ENCODE measurements at places on chromosomes 1 and 21.

GRCh38 chr1:64474665-64475439 lies 4.9 kb downstream of the CACHD1 start:
- DNase-seq: no peak

DNA sequence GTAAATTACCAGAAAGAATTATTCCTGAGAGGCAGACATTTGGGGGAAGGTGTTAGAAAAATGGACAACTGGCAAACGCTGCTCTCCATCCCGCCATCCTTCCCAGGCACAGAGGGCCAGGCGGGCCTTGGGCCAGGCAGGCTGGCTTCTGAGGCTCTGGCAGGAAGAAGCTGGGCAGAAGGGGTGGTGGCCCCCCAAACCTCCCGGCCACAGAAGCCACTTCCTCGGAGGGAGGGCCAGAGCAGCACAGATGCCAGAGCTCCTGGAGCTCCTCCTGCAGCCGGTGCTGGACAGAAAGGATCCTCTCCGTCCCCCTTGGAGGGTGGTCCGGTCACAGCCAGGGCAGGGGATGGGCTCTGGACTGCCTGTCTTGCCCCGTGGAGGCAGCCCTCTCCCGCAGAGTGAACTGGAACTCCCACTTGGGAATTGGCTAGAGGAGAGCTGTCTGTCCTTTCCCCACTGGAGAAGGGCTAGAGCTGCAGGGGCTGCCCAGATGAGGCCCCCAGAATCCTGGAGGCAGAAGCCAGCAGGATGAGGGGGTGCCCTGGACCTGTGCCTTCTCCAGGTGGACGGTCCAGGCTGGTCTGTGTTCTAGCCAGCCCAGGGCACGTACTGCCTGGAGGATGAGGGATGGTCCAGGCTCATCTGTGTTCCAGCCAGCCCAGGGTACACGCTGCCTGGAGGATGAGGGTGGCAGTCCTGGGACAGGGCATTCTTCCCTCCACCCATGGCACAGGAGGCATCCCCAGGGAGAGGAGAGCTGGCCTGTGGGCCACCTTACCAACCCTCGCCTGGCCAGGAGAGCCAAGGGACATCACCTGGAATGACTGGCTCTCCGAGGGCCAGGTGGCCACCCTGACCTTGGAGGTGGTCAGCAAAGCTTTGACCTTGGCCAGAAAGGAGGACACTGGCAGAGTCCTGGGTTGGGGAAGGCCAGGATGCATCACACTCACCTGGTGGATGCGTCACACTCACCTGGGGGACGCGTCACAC lies 47.4 kb upstream of the ACTRT2 start:
- no peak for DNase-seq

GRCh38 chr1:29641921-29642320 lies 405.6 kb downstream of the PTPRU start:
- peak; percentile 40 for DNase-seq

- no peak for DNase-seq
Measured at GRCh38 chr1:182121787-182122186, 60.3 kb upstream of the ZNF648 start.

GRCh38 chr1:183287191-183287675 lies 101.2 kb downstream of the LAMC2 start:
- peak; percentile 85 for DNase-seq

DNA sequence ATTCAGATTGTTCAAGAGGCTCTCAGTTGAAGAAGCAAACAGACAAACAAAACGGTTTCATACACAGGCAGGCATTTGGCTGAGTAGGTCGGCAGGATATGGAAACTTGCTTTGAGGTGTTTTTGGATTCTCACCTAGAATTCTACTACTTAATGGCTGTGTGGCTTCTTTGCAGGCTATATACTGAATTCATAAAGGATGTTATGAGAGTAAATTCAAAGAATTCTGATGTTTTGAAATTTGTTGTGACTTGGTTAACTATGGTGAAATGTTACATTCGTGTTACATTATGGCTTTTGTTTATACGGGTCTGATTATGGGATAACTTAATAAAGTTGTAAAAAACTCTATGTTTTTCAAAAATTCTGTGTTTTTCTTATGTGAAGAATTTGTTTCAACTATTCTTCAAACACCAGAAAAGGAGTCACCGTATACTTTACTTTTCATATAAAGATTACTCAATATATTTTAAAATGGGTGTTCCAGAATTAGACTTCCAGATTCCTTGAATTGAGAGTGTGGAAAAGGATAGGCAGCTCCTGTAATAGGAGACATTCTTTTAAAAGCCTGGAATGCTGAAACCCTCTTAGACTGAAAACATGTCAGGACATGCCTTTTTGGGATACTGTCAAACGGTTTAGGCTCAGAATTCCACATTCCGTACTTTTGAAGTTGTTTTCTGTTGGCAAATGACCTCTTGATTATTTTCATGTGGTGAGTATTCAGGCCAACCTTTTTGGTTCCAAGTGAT lies 8.2 kb upstream of the IRF2BP2 start:
- DNase-seq: no peak

GRCh38 chr1:10497109-10497508 lies 22.4 kb downstream of the PEX14 start:
- DNase-seq: no peak

- no peak for DNase-seq
Measured at GRCh38 chr1:53051676-53052075, 10.3 kb upstream of the PODN start.

DNA sequence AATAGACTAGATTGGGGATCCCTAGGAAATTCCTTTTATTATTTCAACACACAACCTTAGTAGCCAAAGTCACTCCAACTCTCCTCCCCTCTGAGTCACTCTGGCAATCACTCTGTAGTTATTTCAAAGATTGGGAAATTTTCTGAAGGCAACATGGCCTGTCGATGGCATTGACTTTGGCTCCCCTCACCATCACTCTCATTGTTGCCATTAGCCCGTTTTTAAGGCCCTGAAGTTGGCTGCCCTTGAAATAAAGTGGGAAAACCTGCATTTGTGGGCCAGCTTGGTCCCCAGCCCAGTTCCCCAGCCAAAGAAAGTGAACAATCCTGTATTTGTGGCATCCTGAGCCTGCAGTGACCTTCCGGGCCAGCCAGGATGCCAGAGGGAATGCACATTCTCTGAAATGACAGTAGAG lies 52.5 kb downstream of the CDC7 start:
- no peak for DNase-seq

GRCh38 chr1:175314300-175314699 lies 121.7 kb upstream of the KIAA0040 start:
- no peak for DNase-seq

- DNase-seq: no peak
Measured at GRCh38 chr1:69710484-69711189, 142.9 kb downstream of the LRRC7 start.

- DNase-seq: peak; percentile 58
Measured at GRCh38 chr1:11541956-11542355, 63.0 kb downstream of the DISP3 start.

- no peak for DNase-seq
Measured at GRCh38 chr1:59143133-59143487, 153.8 kb upstream of the FGGY start.

DNA sequence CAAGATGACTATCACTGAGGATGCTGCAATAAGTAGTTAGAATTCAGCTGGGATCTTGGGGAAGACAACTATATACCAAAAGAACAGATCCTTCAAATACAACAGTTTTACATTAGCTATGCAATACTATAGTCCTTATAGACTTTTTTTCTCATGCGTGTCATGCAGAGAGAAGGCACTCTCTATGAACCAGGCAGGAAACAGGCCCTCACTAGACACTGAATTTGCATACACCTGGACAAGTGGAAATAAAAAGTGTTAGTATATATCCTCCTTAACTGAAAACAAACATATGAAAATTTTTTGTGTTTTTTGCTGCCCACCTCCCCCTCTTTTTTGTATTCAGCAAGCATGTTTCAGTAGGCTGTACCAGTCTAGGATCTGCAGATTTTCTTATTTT lies 29.9 kb downstream of the TMCO1 start:
- no peak for DNase-seq

DNA sequence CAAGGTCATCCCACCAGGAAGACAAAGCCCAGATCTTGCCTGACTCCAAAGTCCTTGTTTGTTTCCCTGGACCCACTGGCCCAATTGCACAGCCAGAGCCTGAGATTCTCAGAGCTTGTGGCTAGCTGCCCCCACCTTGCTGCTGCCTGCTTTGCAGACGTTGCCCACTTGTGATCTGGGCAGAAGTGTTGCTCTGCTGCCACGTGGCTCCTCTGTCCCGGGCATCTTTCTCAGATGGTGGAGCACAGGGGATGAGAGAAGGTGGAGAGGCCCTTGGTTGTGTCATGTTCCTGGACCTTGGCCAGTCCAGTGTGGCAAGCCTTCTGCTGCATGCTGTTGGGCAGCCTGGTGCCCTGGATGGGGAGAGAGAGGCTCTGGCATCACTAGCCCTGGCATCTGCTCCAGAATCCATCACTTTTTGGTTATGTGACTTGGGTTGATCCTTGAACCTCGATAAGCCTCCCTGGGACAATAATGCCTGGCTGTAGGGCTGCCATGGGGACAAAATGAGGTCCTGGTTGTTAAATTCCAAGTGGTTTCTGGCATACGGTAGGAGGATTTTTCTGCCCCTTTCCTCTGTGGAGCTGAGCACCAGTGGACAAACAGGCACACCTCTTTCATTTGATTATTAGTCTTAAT lies 1.5 kb upstream of the NR0B2 start:
- no peak for DNase-seq

DNA sequence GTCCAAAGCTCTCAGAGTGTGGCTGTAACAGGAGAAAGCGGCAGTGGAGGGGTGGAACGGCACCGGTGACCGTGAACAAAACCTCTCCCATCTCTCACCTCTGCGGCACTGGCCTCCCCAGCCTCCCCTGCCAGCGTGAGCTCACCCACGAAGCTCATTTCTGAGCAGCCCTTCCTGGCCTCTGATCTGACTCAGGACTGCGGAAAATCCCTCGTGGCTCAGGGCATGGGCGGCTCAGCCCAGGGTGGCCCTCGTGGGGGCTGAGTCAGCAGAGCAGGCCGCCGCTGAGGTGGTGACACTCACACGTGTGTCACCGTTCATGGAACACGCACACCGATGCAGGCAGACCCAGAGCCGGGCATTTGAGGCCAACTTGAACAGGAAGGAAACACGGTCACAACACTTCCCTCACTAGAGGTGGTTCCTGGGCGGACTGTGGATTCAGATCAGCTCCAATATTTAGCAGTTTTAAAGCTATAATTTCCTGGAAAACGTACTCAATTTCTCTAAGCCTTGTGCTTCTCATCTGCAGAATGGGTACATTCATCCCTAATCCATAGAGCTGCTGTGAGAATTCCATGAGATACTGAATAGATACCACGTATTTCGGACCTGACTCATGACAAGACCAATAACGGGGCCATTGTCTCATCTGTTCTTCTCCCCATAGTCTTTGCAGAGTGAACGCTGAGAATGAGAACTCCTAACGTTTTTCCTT lies 115.0 kb upstream of the TMPRSS2 start:
- peak; percentile 68 for DNase-seq

- no peak for DNase-seq
Measured at GRCh38 chr1:177561436-177561835, 390.7 kb downstream of the BRINP2 start.

DNA sequence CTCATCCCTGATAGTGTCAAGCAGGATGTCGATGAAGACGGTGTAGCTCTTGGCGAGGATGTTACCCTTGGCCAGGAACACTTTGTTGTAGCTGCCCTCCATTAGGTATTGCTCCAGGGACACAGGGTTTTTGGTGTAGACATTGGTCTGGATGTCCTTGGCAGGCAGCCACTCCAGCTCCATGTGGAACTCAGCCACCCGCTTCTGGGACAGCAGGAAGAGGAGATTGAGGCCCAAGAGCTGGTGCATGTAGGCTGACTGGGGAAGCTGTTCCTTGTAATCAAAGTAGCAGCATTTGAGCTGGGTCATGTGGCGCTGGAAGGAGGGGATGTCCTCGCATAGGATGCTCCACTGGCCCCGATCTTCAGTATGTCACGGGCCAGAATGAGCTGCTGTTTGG lies 9.5 kb downstream of the IL6R start:
- peak; percentile 79 for DNase-seq

DNA sequence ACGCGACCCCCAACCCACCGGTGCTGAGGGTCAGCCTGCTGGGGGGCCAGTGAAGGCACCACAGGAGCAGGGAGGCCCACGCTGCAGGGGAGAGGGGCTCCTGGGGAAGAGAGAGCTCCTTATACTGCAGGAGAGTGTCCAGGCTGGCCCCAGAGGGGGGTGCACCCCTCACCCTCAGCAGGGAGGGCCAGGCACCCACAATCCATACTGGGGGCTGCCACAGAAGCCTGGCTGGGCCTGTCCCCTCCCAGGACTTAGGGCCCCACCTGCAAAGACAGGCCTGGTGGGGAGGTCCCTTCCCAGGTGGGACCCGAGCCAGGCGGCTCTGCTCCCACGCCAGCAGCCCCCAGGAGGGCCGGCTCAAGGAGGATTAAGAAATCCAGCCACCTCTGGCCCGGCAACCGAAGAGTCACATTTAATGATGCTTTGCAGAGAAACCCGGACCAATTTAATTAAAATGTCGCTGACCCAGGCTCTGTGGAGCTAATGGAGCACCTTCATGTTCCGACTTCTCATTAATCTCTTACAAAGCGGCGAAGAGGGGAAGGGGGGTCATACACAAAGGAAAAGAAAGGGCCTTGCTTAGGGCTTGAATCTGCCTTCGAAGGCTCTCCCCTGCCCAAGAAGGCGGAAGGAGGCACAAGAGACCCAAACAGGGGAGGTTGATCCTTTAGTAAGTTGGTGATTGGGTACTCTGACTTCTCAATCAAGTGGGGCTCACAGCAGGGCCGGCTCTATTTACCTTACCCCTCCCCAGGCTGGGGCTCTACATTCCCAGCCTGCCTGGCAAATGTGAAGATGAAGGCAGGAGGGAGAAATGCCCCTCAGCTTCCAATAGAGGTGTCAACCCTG lies 25.0 kb downstream of the WNT9A start:
- DNase-seq: no peak

DNA sequence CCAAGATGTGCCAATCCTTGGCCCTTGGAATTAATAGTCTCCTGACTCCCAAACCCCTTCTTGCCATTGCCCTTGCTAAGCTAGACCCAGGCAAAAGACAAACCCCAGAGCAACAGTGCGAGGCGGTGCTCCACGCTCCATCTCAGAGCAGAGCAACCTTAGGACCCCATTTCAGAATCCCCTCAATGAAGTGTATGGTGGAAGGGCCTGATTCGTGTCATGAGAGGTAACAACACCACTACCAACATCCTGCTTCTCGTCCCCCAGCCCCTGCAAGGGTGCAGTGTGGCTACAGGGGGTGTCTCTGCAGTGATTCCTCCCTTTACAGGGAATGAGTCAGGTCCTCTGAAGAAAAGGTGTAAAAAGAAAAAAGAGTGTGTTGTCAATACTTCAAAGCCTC lies 103.9 kb upstream of the IRF2BP2 start:
- no peak for DNase-seq

DNA sequence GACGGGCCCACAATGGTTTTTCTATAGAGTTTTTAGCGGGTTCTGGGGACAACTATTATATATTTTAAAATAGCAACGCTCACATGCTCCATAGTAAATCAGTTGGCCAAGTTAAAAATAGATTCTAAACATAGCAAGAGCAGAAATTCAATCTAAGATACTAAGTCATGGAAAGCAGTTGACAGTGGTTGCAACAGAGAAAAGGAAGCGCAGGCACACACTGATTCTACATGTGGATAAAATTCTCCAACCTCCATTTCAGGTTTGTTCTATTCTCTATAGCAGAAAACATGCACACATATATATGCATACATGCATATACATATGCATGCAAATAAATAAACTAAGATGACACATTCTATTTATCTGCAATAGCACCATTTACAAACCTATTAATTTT lies 89.6 kb upstream of the HNRNPU start:
- DNase-seq: no peak

Data from posterior vena cava (tissue), 2 donors.